CD4-positive, alpha-beta memory T cell (primary cell): ENCODE measurements at places on chromosomes 4 and X. TPM values are rescaled to one million over a fixed set of nuclear protein-coding genes. Genes with fewer than 3 reads are reported as not detected.

FGF16 gene
- total RNA-seq, result not detected

PLCXD1 gene
- total RNA-seq, result 28.7 TPM

ANKRD37 gene
- 5.9 TPM for total RNA-seq

AFF2 gene
- 1.0 TPM for total RNA-seq

RPS3A gene
- total RNA-seq, result 4,334 TPM

ADH7 gene
- not detected for total RNA-seq

ABLIM2 gene
- total RNA-seq, result 6.2 TPM

NDUFB11 gene
- total RNA-seq, result 53.2 TPM

FAM193A gene
- total RNA-seq, result 47.8 TPM

DSPP gene
- not detected for total RNA-seq

FGG gene
- not detected for total RNA-seq

STATH gene
- not detected for total RNA-seq

SHROOM4 gene
- not detected for total RNA-seq

TMEM271 gene
- not detected for total RNA-seq

NEIL3 gene
- total RNA-seq, result 0.17 TPM

CENPVL3 gene
- total RNA-seq, result not detected

PABPC5 gene
- total RNA-seq, result not detected

NWD2 gene
- not detected for total RNA-seq

PASD1 gene
- not detected for total RNA-seq

NKX6-1 gene
- total RNA-seq, result not detected

AWAT2 gene
- not detected for total RNA-seq

ARSJ gene
- total RNA-seq, result 0.15 TPM

ZMAT1 gene
- 40.0 TPM for total RNA-seq

SASH3 gene
- total RNA-seq, result 148 TPM

RHOXF2 gene
- total RNA-seq, result not detected

SLC9B1 gene
- 3.2 TPM for total RNA-seq

CCDC120 gene
- 9.8 TPM for total RNA-seq

HDX gene
- 0.29 TPM for total RNA-seq

CLDN2 gene
- total RNA-seq, result not detected

DNAAF6 gene
- total RNA-seq, result not detected

KLHL13 gene
- total RNA-seq, result not detected

RIPPLY1 gene
- total RNA-seq, result not detected

EPHA5 gene
- not detected for total RNA-seq

MAGEE1 gene
- 10.5 TPM for total RNA-seq

GYG2 gene
- total RNA-seq, result not detected

NUDT11 gene
- 0.80 TPM for total RNA-seq

HPGD gene
- total RNA-seq, result 2.4 TPM

ZBTB33 gene
- 34.6 TPM for total RNA-seq

SH3RF1 gene
- total RNA-seq, result not detected

PPBP gene
- not detected for total RNA-seq

PNMA6A gene
- total RNA-seq, result 0.23 TPM

P2RY8 gene
- 195 TPM for total RNA-seq

DDIT4L gene
- not detected for total RNA-seq

CACNA1F gene
- 1.2 TPM for total RNA-seq

ASB5 gene
- total RNA-seq, result not detected

TLL1 gene
- not detected for total RNA-seq

QRFPR gene
- not detected for total RNA-seq

TCP11X2 gene
- not detected for total RNA-seq

FLNA gene
- 839 TPM for total RNA-seq

TAF7L gene
- total RNA-seq, result not detected

ZDHHC15 gene
- 0.47 TPM for total RNA-seq
